ENCODE measurements at places on chromosomes 13 and 19.

GRCh38 chr13:45953082-45953481 is 99.5 kb downstream of the ZC3H13 start:
- no peak for DNase-seq

- DNase-seq, result no peak
These were observed 1.7 kb upstream of the PRAM1 start for GRCh38 chr19:8504171-8504570.

DNA sequence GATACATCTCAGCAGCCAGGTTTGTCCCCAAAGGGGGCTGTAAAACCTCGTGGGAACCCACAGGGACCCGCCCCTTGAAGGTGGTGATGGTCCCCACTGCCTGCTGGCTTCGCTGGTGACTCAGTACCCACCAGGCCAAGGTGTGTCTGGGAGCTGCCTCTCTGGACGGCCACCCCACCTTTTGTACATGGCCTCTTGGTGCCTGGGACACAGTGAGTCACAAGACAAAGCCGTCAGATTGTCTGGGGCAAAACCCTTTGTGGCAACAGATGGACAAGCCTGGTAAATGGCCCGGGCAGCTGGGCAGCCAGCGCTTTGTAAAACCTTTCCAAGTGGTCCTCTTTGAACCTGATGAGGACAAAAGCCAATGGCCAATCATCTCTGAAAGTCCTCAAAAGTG is 27.9 kb upstream of the KLF2 start:
- no peak for DNase-seq

GRCh38 chr13:23443878-23444277 is 10.4 kb upstream of the SACS start:
- no peak for DNase-seq

DNA sequence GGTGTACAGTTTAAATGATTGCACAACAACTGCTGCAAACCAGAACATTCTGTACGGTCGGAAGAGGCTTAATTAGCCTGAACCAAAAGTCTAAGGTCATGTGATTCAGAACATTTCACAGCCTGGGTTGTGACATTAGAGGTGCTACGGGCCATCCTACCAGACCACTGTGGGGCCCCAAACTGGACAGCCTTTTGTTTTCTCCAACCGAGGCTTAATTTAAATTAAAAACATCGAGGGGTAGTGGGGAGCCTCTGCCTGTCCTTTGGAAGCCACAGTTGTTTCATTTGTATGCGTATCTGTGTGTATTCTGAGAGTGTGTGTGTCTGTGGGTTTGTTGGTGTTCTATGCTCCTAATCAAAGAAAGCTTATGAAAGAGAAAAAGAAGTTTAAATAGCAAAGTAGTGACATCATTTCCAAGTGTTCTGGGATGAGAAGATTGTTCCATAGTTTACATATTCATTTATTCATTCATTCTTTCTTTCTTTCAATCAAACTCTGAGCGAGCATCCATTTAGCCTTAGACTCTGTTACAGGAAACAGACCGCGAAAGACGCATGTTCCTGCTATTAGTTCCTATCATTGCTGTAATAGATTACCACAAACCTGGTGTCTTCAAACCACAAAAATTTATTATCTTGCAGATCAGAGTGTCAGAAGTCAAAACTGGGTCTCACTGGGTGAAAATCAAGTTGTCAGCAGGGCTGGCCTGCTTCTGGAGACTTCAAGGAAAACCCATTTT is 444.8 kb downstream of the FOXO1 start:
- DNase-seq, result no peak

DNA sequence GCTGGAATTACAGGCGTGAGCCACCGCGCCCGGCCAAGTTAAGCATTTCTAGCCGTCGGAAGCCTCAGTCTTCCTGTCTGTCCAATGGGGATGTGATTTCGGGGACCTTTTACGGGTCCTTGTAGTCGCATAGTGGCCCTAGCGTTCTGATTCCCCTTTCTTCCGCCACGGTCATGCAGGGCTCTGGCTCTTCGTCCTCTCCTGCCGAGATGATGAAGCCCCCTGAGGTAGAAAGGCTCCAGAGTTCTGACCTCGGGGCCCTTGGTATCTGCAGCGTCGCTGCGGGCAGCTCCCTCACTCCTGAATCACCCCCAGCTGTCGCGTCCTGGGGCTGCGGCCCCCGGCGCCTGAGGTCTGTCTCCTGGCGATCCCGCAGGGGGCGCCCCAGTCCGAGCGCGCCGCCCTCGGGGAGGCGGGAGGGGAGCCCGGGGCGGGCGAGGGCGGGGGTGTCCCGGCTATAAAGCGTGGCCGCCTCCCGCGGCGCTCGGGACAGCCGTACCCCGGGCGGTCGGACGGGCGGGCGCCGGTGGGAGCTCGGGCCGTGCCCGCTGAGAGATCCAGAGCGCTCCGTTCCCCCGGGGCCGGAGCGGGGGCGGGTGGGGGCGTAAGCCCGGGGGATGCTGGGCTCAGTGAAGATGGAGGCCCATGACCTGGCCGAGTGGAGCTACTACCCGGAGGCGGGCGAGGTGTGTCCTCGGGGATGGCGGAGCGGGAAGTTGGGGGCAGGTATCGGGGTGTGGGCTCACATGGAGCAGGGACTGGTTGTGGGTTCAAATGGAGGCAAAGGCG is at the start of gene FOXA3:
FOXA3 (plus strand) TSS at position 487 of the 789 bp plus-strand sequence; CDS start at position 618, 131 bp downstream.
- no peak for DNase-seq

DNA sequence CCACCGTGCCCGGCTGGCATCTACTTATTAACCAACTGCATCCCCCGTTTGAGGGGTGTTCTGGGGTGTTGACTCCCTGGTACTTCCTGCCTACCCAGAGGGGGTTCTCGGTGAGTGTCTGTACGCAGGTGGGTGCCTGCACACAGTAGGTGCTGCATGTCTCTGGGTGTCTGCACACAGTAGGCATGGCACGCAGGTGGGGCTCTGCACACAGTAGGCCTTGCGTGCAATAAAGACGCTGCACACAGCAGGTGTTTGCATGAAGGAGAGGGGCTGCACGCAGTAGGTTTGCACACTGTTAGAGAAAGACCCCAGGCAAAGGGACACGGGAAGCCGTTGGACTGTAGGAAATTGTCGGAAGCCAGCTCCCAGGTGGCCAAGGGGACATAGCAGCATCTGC is 11.2 kb downstream of the GADD45B start:
- DNase-seq, result no peak

- no peak for DNase-seq
These were observed 16.9 kb upstream of the SOHLH2 start for GRCh38 chr13:36231236-36231635.

DNA sequence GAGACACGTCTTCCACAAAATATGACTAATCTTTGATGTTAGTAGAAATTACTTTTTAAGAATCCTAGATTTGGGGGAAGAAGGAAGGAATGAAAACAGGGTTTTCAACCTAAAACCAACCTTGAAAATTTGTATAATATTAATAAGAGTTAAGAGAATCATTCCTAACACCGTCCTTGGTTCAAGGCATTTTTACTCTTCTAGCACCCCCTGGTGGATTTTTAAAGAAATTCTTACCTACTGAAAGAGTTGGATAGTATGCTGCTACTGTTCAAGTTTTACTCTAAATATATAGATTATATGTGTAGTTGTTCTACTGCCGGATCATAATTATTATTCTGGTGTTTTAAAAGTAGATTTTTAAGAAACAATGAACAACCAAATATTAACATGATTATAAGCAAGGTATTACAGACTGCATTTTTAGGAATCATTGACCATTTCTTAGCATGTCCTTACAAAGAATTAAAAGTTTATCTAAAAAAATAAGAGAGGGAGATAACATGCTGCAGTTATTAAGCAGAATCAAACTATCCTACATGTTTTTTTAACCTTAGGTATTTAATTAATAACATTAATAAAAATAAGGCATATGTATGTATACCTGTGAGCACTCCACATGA is 7.4 kb upstream of the SLITRK6 start:
- peak; percentile 4 for DNase-seq

GRCh38 chr13:110109910-110110309 is 197.0 kb downstream of the COL4A1 start:
- no peak for DNase-seq

DNA sequence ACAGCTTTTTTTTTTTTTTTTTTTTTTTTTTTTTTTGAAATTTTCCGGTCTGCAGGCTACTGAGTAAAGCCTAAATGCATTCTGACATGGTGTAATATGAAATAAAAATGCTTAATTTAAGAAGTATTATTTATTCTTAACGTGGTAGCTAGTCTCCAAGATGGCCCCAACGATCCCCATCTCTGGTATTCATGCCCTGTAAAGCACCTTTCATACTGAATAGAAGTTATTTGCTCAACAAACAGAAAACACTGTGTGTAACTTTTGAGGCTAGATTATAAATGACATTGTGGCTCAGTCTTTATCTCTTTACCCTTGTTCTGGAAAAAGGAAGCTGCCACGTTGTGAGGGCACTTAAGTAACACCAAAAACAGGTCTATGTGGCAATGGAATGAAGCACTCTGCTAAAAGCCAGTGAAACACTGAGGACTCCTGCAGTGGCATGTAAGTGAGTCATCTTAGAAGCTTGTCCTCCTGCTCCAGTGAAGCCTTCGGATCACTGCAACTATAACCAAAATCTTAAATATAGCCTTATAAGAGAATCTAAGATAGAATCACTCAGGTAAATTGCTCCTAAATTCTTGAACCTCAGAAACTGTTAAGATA is 128.7 kb downstream of the UGGT2 start:
- no peak for DNase-seq

- no peak for DNase-seq
These were observed 423.3 kb downstream of the MZT1 start for GRCh38 chr13:72303941-72304746.

- no peak for DNase-seq
These were observed 481.9 kb downstream of the COG6 start for GRCh38 chr13:40137400-40137799.

DNA sequence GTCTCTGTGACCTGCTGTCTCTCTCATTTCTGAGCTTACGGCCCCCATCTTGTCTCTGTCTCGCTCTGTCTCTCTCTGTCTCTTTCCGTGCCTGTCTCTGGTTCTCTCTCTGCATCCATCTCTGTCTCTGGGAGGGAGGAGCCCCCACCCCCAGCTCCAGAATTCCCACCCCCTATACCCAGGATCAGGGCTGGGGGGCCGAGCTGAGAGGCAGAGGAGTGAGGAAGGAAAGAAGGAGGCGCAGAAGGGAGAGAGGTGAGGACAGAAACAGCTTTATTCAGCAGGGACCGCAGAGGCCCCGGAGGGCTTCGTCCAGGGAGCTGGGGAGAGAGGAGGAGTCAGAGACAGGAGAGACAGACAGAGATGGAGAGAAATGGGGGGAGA is 14.0 kb downstream of the JOSD2 start:
- no peak for DNase-seq

GRCh38 chr13:69094485-69094884 is 1013.1 kb upstream of the ATXN8OS start:
- DNase-seq, result no peak

- DNase-seq, result no peak
These were observed 2.7 kb downstream of the PROSER1 start for GRCh38 chr13:39035204-39035603.

GRCh38 chr19:32150605-32151004 is 194.8 kb upstream of the ZNF507 start:
- no peak for DNase-seq

DNA sequence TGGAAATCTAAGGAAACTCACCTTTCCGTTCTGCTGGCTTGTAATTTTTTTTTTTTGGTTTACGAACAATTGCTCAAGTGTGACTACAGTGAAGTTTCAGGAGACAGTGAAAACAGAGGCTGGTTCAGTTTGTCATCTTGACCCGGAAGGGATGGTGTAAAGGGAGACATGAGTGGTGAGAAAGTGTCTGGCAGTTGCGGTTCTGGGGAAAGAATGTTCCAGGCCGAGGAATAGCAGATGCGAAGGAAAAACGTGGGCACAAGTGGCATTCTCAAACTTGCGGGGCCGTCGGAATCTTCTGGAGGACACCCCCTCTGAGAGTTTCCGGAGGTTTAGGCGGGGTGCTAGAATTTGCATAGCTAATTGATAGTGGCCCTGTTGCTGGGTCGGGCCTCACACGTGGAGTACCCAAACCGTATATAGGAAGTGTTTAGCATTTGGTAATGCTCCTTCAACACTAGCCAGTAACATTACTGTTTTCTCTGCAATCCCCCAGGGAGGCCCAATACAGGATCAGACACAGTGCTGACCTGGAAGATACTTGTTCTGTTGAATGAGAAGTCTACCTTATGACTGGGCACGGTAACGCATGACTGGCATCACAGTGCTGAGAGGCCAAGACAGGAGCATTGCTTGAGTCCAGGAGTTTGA is 2.8 kb upstream of the TNFSF9 start:
- no peak for DNase-seq

DNA sequence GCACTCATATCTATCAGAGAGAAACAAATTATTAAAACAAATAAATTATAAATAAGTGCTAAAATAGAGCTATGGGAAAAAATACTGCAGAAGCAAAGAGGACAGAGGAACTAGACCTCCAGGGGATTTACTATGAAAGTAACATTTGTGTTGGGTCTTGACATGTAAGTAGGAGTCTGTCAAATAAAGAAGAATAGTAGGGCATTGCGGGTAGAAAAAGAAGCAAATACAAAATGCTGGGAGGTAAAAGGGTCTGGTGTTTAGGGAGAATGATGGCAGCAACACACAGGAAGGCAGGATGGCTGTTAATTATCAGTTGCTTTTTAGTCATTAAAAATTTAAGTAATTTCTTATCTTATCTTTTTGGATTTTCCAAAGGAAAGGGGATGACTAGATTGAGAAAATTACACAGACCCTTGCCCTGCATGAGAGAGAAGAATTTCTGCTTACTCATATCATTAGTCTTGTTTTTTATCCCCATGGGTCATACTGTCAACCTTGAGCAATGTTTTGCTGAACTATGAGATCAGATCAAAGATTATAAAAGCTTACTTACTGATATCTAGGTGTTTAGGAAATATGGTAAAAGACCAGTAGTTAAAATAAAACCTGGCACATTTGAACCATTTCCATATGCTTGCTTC is 472.7 kb downstream of the DIAPH3 start:
- no peak for DNase-seq

DNA sequence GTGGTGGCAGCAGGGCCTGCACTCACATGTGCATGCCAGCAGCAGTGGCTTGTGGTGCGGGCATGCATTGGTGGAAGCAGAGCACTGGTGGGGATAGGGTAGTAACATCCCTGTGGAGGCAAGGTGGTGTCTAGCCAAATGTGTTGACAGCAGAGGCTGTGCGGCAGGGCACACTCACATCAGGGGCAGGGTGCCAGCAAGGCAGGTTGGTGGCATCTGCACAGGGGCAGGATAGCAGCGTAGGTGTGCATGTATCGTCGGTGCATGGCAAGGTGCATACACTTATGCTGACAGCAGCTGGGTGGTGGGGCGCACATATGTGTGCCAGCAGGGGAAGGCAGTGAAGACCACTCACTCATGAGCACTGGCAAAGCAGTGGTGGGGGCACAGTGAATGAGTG is 211.5 kb upstream of the CSNK1A1L start:
- no peak for DNase-seq

GRCh38 chr19:6458695-6459261 is 814 bp downstream of the SLC25A23 start:
- no peak for DNase-seq

GRCh38 chr13:27310946-27311345 is 40.3 kb downstream of the RASL11A start:
- DNase-seq, result no peak

DNA sequence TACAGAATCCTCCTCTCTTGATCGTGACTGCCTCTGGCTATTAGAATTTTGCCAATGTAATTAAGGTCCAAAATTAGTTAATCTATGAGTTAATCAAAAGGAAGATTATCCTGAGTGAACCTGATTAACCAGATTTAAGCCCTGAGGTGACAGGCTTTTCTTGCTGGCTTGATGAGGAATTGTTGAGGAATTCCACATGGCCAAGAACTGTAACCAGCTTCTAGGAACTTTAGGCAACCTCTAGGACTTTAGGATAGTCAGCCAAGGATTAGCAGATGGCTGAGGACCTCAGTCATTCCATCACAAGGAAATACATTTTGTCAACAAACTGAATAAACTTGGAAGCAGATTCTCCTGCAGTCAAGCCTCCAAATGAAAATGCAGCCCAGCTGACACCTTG is 84.8 kb downstream of the STOML3 start:
- no peak for DNase-seq

Measured in NCI-H2107 (cell line).